ENCODE measurements at places on chromosomes 3 and 15.

GRCh38 chr3:27193056-27193455 lies 176.1 kb downstream of the NEK10 start:
- no peak for DNase-seq

DNA sequence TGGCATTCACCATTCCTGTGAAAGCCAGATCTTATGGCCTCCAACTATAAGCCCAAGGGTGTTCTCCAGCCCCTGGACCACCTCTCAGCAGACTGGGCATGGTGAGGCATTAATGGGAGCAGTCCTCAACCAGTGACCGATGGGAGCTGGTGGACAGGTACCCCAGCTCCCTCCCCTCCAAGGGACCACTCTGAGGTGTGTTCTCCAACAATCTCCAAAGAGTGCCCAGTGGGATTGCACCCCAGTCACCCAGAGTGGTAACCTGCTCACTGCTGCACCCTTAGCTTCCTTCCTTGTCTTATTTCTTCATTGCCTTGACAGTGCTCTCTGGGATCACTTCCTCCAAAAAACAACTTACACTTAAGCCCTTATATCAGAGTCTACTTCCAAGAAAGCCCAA lies 8.2 kb upstream of the ITGA11 start:
- no peak for DNase-seq

- no peak for DNase-seq
These were observed 458.1 kb downstream of the DIPK2A start for GRCh38 chr3:144429719-144430121.

- DNase-seq: no peak
These were observed 278.1 kb upstream of the CADM2 start for GRCh38 chr3:84680700-84681099.

GRCh38 chr3:118168175-118168574 lies 866.5 kb downstream of the IGSF11 start:
- no peak for DNase-seq

GRCh38 chr3:115666920-115667737 lies 43.8 kb downstream of the GAP43 start:
- no peak for DNase-seq

DNA sequence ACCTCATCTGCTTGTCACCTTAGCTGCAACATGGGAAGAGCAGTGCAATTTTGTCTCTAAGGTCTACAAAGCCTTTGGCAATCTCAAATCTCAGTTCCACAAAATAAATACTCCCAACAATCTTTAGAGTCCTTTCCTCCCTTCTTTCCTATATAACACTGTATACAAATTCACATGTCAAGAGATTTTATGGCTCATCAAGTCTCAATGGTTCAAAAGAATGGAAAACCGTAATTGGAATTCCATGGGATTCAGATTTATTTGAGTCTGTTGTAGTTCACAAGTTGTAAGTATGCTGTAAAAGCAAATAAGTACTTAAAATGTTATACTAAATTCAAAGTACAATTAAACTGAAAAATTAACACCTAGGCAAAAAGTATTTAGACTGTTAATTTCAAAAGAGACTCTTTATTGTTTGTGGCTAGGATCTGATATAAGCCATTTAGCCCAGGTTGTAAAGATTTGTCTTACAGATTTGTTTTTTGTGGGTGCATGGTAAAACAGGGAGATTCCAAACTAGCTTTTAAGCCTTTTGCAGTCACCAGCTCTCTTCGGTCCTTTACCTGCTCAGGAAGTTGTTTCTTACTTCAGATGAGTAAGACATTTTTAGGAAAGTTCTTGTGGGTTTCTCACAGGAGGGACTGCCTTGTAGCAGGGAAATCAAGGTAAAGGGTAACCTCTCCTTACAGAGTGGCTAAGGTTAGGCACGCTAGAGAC lies 50.1 kb downstream of the CMSS1 start:
- DNase-seq: no peak

Measured in GM12892 (cell line).